ENCODE measurements at places on chromosomes 7 and 10. TPM values are rescaled to one million over a fixed set of nuclear protein-coding genes. Genes with fewer than 3 reads are reported as not detected.

GRCh38 chr10:97816609-97817008 is 33.0 kb upstream of the GOLGA7B start:
- DNase-seq, result no peak
- H3K4me3 ChIP-seq, result no peak overlapping the region
- H3K36me3 ChIP-seq, result no peaks in the 10 kb centered on the region
- no peak overlapping the region for H3K27ac ChIP-seq
- H3K4me1 ChIP-seq, result no peaks in the 10 kb centered on the region
- no peaks in the 10 kb centered on the region for H3K27me3 ChIP-seq

GRCh38 chr7:99000904-99001465 is 122.7 kb downstream of the TRRAP start:
- no peaks in the 10 kb centered on the region for H3K27me3 ChIP-seq
- no peaks in the 10 kb centered on the region for H3K36me3 ChIP-seq
- H3K4me3 ChIP-seq, result no peak overlapping the region
- DNase-seq, result no peak
- H3K4me1 ChIP-seq, result no peaks in the 10 kb centered on the region

DNA sequence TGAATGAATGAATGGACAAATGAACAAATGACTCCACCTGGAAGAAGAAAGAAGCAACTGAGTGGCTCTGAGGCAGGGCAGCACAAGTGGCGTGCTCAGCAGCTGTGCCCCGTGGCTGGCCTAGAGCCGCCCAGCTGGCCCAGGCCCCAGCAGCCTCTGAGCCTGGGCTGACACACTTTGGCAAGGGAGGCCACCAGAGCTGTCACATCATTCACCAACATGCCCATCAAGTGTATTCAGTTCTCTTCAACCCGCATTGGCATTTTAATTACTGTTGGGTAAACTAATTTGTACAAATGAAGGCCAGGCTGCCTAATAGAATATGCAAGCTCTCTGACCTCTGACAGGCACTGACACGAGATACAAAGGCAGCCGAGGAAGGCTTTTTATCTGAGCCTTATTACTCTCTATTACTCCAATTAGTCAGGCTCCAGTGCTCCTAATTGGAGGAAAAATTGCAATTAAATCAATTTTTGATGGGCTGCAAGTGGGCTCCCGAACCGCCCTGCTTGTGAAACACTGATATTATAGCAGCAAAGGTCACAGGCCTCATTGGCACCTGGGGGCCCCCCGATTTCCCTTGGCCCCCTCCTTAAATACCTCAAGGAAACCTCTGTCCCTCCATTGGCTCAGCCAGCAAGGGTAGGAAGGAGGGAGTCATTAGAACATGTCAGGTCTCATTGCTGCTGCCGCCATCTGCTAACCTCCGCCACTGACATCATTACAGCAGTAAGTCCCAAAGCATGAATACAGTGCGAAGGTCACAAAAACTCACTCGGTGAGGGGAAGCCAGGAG is 41.9 kb downstream of the DPCD start:
- H3K4me3 ChIP-seq, result no peak overlapping the region
- H3K4me1 ChIP-seq, result no peaks in the 10 kb centered on the region
- DNase-seq, result no peak
- H3K27me3 ChIP-seq, result no peaks in the 10 kb centered on the region

Gene DDIT4
- total RNA-seq, result 210 TPM

Gene DNAJC12
- total RNA-seq, result 8.2 TPM

Gene OR9A2
- total RNA-seq, result not detected

Gene ABCC2
- total RNA-seq, result 1.4 TPM

GRCh38 chr10:132447446-132448247 is 50.6 kb downstream of the PWWP2B start:
- H3K27me3 ChIP-seq, result no peaks in the 10 kb centered on the region
- peak overlapping the region; percentile 94 for H3K27ac ChIP-seq
- H3K4me3 ChIP-seq, result no peak overlapping the region
- H3K4me1 ChIP-seq, result peaks cover 16% of the 10 kb centered on the region
- H3K36me3 ChIP-seq, result no peaks in the 10 kb centered on the region
- DNase-seq, result no peak

- no peaks in the 10 kb centered on the region for H3K4me1 ChIP-seq
- no peaks in the 10 kb centered on the region for H3K36me3 ChIP-seq
- DNase-seq, result no peak
- H3K27me3 ChIP-seq, result no peaks in the 10 kb centered on the region
Observed at GRCh38 chr7:70695795-70696083, 436.2 kb upstream of the GALNT17 start.

Measured in uterus (tissue), 4 donors.